ENCODE measurements at places on chromosomes 7 and 10.

DNA sequence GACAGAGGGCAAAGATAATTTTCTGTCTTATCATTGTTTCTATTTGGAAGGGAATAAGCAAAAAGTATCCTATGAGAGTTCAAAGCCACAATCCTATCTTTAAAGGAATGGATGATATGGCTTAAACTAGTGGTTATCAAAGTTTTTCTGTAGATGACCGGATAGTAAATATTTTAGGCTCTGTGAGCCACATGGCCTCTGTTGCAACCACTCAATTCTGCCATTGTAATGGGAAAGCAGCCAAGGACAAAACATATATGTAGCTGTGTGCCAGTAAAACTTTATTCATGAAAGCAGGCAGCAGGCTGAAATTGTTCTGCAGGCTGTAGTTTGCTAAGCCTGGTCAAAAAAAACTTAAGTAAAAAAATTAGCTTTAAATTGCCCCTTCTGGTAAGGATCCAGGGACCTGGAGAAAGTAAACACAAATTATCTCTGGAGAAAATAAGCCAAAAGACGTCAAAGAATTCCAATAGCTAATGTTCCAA is 73.3 kb downstream of the THSD7A start:
- no peak for DNase-seq

GRCh38 chr10:114046087-114046458 is 2.4 kb downstream of the ADRB1 start:
- DNase-seq = no peak

DNA sequence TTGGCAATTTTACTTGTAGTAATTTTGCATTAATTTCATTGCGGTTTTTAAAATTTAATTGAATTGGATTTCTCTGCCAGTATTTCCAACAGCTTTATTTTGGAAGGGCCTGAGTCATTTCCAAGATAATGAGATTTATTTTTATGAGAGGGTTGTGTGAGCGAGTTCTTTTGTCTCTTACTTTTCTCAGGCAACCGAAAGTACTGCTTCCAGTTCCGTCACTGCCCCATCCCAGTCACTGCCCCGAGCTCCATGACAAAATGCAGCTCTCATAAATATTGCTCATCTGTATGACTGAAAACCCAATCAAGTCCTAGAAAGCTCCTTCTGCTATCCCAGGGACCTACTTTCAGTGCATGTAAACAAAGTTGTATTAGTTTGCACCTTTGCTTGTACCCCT is 468.4 kb upstream of the SEMA3D start:
- DNase-seq = no peak

DNA sequence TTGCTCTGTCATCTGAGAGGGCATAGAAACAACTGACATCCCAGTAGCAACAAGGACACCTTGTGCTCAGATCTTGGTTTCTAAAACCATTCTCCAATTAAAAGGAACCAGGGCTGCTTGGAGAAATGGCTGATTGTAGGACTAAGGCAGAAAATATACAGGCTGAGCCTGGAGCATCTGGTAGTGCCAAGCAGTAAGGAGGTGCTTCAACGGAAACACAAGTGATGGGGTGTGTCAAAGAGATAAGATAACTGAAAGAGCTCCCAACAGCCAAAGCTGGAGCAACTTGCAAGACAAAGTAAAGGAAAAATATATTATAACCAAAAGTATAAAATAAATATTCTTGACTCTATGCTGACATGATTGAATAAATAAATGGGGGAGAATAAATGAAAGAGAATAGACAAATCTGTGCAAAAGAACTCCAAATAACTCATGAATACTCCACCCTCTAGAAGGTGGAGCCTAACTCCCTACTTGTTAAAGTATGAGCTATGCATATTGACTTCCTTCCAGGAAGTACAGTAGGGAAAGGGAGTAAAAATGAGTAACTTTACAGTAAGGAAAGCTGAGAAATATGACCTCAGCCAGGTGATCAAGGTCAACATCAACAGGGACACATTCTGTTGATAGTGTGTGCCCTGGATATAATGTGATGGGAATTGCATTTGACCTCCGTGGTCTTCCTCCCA is 162.4 kb downstream of the NOC3L start:
- DNase-seq = no peak

- no peak for DNase-seq
These were observed 114.9 kb upstream of the PDLIM1 start for GRCh38 chr10:95405655-95406054.

GRCh38 chr10:19209319-19209718 is 160.7 kb downstream of the MALRD1 start:
- no peak for DNase-seq

DNA sequence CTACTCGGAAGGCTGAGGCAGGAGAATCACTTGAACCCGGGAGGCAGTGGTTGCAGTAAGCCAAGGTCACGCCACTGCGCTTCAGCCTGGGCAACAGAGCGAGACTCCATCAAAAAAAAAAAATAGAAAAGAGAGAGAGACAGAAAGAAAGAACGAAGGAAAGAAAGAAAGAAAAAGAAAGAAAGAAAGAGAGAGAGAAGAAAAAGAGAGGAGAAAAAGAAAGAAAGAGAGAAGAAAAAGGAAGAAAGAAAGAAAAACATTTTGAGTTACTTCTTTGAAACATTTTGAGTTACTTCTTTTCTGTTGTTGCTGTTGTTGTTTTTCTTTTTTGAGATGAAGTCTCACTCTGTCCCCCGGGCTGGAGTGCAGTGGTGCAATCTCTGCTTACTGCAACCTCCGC is 2.4 kb upstream of the MKI67 start:
- no peak for DNase-seq

GRCh38 chr10:103111918-103112877 is 80.9 kb downstream of the NT5C2 start:
- no peak for DNase-seq

- DNase-seq = no peak
These were observed 164.6 kb downstream of the AUTS2 start for GRCh38 chr7:69762821-69763352.

- DNase-seq = no peak
These were observed 59.7 kb downstream of the GALNT11 start for GRCh38 chr7:152085131-152085530.

GRCh38 chr7:35035511-35035961 is 1.7 kb downstream of the DPY19L1 start:
- peak; percentile 46 for DNase-seq

DNA sequence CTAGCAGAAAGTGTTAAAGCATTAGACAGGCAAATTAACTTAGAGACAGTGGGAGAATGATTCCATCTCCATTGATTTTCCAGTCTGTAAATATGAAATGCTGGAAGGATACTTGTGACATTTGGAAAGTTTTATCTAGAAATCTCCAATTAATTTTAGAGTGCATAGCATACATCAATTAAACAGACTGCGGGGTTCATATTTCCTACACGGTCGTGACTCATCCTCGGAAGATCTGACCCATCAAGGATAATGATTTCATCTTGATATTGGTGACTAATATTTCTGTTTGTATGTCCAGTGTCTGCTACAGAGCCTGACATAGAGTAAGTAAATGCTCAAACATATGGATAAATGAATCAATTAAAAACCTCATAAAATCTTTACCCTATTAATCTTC is 474.9 kb downstream of the KCNMA1 start:
- DNase-seq = no peak

DNA sequence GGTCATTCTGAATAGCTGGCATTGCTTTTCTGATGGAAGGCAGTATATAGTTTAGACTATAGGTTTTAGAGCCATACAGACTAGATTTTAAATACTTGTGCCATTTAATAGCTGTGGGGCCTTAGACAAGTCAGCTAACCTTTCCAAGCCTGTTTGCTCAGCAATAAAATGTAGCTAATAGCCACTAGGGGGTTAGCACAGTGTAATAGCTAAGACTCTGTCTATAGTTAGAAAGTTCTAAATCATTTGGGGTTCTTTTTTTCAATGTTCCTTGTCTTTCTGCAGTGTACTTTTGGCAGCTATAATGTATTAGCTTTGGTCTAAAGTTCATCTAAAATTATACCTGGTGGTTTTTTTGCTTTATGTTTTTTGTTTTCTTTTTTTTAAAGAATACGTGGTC is 7.5 kb upstream of the KIFBP start:
- no peak for DNase-seq

DNA sequence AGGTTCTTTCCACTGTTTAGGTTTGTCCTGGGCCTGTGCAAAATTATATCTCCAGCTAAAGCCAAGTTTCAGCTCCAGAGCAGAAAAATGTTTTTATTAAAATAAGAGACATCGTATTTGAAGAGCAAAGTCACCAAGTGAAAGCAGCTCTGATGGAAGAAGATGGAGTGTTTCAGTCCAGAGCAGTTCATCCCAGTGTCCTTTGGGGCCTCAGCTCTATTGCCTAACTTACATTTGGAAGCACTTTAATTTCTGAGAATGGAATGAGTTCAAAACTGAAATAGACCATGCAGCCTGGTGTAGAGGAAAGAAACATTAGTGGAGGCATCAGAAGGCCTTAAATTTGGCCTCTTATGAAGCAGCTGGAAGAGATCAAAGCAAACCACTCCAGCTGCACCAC is 545.2 kb downstream of the SORCS1 start:
- no peak for DNase-seq

GRCh38 chr10:75319274-75319673 is 82.3 kb downstream of the ZNF503 start:
- no peak for DNase-seq

- no peak for DNase-seq
These were observed 32.2 kb downstream of the ZCCHC24 start for GRCh38 chr10:79413196-79413595.

GRCh38 chr7:489876-490275 is 29.8 kb downstream of the PDGFA start:
- DNase-seq = no peak

- peak; percentile 27 for DNase-seq
These were observed 132.1 kb downstream of the STRA8 start for GRCh38 chr7:135365721-135366120.

DNA sequence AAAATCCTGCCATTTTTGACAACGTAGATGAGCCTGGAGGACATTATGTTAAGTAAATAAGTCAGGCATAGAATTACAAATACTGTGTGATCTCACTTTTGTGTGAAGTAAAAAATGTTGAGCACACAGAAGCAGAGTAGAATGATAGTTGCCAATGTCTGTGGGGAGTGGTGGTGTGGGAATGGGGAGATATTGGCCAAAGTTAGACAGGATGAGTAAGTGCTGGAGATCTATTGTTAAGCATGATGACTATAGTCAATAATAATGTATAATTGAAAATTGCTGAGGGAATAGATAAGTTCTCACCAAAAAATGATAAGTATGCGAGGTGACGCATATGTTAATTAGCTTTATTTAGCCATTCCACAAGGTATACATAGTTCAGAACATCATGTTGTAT is 92.0 kb downstream of the GPR85 start:
- no peak for DNase-seq

- no peak for DNase-seq
These were observed 64.8 kb upstream of the SEC61G start for GRCh38 chr7:54823776-54824175.

GRCh38 chr10:88944813-88945212 is 7.8 kb downstream of the ACTA2 start:
- no peak for DNase-seq

- peak; percentile 68 for DNase-seq
These were observed 134.3 kb upstream of the PDE1C start for GRCh38 chr7:32204361-32205018.

GRCh38 chr10:101012525-101013364 is 13.1 kb downstream of the LZTS2 start:
- DNase-seq = peak; percentile 92

DNA sequence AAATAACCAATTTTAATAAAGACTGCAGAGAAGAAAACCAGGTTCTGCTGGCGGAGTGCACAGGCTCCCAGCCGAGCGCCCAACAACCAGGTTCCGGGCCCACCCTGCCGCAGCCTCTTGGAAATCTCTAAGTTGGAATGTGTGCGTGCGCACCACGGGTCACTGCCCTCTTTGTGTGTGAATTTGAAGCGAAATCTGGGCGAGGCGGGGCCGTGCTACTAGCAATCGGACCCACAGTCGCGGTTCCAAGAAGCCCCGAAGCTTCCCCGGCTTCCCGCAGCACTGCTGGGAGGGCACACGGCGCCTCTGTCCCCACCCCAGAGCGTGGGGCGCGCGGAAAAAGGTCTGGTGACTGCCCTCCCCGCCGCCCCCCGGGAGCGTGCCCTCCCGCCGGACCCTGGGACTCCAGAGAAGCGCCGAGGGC is 666 bp upstream of the MAP3K8 start:
- DNase-seq = peak; percentile 73

DNA sequence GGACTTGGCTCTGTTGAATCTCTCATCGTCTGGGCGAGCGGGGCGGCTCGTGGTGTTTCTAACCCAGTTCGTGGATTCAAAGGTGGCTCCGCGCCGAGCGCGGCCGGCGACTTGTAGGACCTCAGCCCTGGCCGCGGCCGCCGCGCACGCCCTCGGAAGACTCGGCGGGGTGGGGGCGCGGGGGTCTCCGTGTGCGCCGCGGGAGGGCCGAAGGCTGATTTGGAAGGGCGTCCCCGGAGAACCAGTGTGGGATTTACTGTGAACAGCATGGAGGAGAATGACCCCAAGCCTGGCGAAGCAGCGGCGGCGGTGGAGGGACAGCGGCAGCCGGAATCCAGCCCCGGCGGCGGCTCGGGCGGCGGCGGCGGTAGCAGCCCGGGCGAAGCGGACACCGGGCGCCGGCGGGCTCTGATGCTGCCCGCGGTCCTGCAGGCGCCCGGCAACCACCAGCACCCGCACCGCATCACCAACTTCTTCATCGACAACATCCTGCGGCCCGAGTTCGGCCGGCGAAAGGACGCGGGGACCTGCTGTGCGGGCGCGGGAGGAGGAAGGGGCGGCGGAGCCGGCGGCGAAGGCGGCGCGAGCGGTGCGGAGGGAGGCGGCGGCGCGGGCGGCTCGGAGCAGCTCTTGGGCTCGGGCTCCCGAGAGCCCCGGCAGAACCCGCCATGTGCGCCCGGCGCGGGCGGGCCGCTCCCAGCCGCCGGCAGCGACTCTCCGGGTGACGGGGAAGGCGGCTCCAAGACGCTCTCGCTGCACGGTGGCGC is at the start of gene EN2:
Gene EN2 (plus strand): TSS at position 19 of the 767 bp plus-strand sequence. CDS start 249 bp downstream, at position 268.
- DNase-seq = no peak

GRCh38 chr7:123528265-123528664 is 6.1 kb downstream of the IQUB start:
- DNase-seq = no peak

GRCh38 chr7:95095259-95095965 is 188.0 kb downstream of the PPP1R9A start:
- DNase-seq = no peak

DNA sequence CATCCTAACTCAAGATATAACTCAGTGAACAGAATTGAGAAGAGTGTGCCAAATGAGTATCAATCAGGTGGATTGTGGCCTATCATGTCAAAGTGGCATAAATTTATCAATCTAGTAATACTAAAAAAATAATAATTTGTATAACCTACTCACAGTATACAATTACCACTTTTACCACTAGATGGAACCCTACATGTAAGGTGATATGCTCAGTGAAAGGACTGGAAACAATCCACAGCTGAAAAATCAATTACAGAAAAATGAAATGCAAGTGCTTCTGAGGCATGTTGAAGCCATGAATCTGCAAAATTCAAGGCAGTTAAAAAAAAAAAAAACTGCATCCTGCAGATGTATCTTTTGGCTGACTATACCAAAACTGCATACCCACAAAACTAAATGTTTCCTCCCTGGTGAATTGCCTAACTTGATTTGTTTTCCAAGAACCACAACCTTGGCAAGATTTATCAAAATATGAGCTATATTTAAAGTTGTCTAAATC is 13.9 kb downstream of the ARHGAP19 start:
- peak; percentile 68 for DNase-seq
